ENCODE measurements at places on chromosomes 6 and 20. TPM values are rescaled to one million over a fixed set of nuclear protein-coding genes. Genes with fewer than 3 reads are reported as not detected.

The TTLL9 gene
- 0.14 TPM for total RNA-seq

The CST5 gene
- not detected for total RNA-seq

The SEMG1 gene
- not detected for total RNA-seq

The PDYN gene
- total RNA-seq, result 0.06 TPM

The SYCP2L gene
- total RNA-seq, result 1.6 TPM

The VSTM2L gene
- 7.4 TPM for total RNA-seq

The WFDC5 gene
- total RNA-seq, result not detected

The EYS gene
- 0.02 TPM for total RNA-seq

The PSORS1C1 gene
- 4.4 TPM for total RNA-seq

The SRMS gene
- not detected for total RNA-seq
